HFFc6 (cell line): ENCODE measurements at places on chromosomes 6 and 20. TPM values are rescaled to one million over a fixed set of nuclear protein-coding genes. Genes with fewer than 3 reads are reported as not detected.

GRCh38 chr6:105896052-105896820, 189.9 kb upstream of the PRDM1 start:
- DNase-seq = no peak

The ARMH2 gene
- not detected in 3 replicates for total RNA-seq

DNA sequence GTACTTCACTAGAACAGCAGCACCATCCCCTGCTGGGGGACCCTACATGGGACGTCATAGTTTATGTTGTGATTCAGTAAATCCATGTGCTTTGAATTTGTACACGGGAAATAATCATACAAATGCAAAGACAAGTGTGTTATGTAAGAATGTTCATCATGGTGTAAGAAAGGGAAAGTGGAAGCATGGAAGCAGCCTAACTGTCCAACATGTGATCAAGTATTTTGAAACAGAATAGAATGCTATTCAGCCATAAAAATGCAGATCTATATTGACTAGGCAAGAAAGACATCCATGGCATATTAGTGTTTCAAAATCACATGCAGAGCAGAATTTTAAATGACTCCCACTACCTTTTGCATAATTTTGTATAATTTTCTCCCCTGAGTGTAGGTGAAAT, 117.6 kb downstream of the F13A1 start:
- DNase-seq = no peak

DNA sequence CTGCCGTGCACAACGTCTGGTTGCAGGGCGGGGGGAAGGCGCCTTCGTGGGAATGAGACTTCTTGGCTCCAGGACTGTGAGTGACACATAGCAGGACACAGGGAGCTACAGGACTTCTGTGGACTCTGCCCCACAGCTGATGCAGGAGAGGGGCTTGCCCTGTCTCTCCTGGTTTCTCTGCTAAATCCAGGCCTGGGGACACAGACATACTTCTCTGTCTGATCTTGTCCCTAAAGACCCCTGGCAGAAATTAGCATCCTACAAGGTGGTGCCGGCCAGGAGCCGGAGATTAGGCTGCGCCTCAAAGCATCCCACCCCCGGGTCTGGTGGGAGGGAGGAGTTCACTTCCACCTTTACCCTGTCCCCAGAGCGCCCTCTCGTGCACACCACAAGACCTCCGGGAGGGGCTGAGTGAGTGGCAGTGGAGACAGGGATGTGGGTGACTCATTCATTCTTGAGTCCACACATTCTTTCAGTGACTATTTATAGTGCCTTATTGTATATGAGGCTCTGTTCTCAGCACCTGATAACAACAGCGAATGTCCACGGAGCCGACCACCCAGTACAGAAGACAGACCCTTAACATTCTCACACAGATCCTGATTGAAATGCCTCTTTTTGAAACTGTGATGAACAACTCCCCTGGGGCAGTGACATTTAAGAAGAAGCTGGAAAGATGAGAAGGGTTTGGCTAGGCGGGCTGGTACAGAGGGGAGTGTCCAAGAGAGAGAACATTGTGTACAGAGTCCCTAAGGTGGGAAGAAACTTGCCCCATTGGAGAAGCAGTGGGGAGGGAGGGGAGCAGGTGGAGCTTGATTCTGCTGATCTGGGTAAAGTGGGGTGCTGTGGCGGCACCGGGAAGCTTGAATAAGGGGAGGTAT, 39.0 kb downstream of the GMPR start:
- DNase-seq = peak; percentile 87

DNA sequence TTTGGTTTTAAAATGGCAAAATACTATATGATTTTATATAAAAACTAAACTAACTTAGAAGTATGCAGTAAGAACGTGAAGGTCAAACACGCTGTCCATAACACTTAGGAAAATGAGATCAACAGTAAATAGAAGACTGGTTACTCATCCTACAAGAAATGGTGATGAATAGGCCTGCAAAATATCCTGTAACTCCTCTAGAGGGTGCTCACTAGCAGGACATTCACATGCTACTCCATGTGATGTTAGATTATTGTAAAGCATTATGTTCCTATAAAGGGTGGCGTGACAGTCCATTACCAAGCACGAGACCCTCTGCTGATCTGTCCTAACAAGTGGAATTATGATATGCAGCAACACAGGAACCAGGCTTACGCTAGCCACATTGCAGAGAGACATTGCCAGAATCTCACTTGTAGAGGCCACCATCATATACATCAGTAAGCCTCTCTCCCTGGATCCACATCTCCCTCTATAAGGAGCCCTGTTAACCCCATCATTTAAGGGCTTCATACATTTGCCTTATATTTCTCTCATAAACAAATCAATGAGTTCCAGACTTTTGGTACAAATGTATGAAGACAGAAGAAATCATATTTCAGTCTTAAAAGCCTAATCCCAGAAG, 18.0 kb upstream of the DEFB129 start:
- peak; percentile 79 for DNase-seq

GRCh38 chr20:58892932-58893224, 40.4 kb downstream of the GNAS start:
- no peak for DNase-seq

The ERVFRD-1 gene
- not detected in 3 replicates for total RNA-seq
